ENCODE measurements at places on chromosomes 7 and 10.

DNA sequence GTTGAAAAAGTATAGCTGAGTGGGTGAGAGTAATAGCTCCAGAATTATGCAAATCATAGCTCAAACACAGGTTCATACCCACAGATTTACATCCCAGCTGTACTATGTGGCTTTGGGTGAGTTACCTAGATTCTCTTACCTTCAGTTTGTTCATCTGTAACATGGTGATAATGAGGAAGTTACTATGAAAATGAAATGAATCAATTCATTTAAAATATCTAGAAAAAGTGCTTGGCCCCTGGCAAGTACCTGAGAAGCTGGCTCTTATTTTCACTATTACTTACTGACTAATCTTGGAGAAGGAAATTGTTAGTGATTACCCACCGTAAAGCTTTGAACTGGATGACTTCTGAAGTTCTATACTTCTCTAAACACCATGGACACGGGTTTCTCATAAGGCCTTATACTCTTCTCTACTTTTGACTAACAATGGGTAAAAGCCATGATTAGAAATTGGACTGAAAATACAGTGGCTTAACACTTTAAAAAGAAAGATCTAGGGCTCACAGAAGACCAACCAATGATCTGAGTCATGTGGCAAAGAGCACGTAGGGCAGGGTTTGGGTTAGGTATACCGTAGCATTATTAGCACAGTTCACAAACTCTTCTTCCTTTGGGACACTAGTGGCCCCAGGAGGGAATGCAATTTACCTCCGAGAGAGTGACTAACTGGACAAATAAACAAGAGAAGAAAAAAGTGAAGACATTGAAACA is 149.2 kb downstream of the PLPP4 start:
- DNase-seq = no peak

DNA sequence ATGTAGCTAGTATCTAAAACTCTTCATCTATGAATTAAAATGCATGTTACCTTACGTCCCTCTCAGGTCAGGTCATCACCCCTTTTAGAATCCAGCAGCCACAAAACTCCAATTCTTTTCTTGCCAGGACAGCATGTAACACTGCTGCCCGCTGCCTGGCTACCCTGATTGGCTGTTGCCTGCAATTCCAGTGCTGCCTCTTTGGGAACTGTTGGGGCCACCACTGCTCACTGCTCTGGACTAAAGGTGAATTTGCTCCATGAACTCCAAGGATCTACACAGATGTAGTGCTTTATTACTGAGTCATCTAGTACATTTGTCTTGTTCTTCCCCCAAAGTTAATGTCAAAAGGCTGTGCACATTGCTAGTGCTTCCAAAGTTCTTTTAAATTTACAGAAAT is 40.4 kb downstream of the SCIN start:
- no peak for DNase-seq

DNA sequence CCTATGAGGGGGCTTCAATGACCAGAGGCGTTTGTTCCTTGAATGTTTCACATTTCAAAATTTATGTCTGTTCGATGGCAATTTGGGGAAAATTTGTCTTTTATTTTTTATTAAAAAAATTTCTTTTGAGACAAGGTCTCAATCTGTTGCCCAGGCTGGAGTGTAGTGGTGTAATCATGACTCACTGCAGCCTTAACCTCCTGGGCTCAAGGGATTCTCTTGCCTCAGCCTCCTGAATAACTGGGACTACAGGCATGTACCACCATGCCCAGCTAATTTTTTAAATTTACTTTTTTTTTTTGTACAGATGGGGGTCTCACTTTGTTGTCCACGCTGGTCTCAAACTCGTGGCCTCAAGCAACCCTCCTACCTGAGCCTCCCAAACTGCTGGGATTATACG is 39.7 kb downstream of the OTUD1 start:
- no peak for DNase-seq

GRCh38 chr7:6654842-6655610 is 17.9 kb downstream of the ZNF316 start:
- DNase-seq = no peak

GRCh38 chr10:30792025-30792424 is 162.5 kb upstream of the LYZL2 start:
- no peak for DNase-seq

- no peak for DNase-seq
These were observed 130.4 kb downstream of the PFKFB3 start for GRCh38 chr10:6333086-6333485.

DNA sequence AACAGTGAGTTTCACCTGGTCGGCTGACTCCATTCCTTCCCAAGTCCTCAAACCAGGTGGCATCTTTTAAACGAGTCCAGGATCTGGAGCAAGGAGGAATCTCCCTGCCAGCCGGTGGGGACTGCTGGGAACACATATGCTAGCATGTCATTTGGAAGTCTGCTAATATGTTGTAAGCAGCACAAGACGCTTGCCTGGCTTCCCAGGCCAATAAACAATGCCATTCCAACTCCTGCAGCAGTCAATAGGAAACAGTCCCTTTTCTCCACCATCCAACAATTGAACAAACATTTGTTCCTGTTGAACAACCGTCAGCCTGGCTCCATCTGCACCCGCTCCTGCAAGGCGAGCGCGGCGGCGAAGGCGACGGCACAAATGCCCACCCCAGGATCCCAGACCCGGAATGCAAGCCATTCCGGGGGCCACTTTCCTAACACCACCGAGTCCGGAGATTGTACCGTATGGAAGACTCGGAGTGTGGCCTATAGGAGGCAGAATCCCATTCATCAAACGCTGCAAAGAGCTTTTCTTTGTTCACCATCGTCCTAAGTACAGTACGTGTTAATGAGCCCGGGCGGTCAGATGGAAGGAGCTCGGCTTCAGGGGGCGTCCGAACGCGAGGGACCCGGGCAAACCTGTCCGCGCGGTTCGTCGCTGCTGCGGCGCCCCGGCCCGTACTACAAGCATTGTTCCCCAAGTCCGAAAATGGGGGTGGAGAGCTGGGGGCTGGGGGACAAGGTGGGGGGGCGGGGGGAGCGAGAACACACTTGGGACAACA is 1.6 kb downstream of the FAM53B start:
- DNase-seq = no peak

- DNase-seq = no peak
These were observed 47.2 kb downstream of the ANKIB1 start for GRCh38 chr7:92292981-92293380.

GRCh38 chr10:98916526-98917125 is 319.0 kb downstream of the HPSE2 start:
- DNase-seq = no peak

DNA sequence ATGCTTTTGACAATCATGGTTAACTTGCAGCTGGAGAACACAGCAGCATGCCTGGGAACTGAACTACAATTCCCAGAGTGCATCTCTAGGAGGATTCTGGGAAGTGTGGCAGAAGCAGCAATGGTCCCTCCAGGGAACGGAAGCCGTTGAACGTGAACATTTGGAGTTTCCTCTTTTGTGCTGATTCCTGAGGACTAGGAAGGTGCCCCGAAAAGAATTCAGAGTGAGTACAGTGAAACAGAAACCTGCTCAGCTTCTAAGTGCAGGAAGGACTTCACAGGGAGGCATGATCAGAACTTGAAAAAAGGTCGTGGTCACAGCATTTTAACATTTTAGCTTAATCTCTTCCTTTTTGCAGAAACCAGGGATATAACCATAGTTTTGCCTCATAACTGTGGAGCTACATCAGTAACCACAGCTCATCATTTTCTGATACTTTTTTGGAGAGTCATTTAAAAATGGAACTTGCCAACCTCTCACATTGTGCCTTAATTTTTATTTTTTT is at the start of gene NUDT13:
Gene NUDT13 (plus strand): TSS at position 111 of the 505 bp plus-strand sequence. CDS start 3,911 bp downstream, outside the sequence.
- DNase-seq = peak; percentile 25

GRCh38 chr7:106911959-106912358 is 46.9 kb downstream of the PIK3CG start:
- DNase-seq = no peak

DNA sequence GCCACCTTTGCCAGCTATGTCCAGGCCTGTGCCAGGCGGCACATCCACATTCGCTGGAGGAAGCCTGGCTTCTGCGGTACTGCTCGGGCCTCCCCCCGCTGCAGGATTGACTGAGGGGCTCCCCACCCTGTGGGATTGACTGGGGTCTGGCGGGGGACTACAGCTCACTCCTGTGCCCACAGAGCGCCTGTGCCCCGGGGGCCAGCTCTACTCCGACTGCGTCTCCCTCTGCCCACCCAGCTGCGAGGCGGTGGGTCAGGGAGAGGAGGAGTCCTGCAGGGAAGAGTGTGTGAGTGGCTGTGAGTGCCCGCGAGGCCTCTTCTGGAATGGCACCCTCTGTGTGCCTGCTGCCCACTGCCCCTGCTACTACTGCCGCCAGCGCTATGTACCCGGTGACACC is 6.7 kb upstream of the ZNF467 start:
- DNase-seq = no peak

- no peak for DNase-seq
These were observed 303.5 kb downstream of the AHR start for GRCh38 chr7:17601921-17602320.

DNA sequence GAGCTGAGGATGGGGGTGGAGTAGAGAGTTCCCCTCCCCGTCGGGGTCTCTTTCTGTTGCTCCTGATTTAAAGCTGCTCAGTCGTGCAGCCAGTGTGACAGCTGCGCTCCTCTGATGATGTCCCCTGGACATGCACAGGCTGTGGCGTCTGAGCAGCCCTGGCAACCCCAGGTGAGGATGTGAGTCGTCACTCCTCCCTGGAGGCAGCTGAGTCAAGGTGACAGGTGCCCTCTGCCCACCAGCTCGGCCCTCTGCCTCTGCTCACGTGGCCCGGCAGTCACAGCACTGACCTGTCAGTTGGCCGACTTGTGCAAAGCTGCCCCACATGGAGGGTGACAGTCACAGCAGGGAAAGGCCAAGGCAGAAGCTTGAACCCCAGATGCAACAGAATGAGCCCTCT is 33.9 kb downstream of the ANXA8 start:
- no peak for DNase-seq

DNA sequence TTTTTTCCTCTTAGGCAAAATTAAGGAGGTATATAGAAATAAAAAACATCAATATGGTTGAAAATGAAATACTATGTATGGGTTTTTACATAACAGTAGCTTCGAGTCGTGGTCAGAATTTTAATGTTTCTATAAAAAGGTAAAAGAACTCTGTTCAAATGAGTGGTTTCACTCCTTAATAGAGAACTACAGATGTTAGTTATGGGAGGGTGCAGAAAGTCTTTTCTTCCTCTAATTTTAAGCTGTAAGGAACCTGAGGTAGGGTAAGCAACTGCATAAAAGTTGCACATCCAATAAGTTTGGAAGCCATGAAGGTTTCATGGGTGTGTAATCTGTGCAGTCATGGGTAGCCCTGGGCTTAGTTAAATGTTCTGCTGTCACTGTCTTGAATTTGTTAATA is 141.3 kb downstream of the SUGCT start:
- DNase-seq = no peak

- no peak for DNase-seq
These were observed 39.2 kb upstream of the PPP1R3C start for GRCh38 chr10:91672021-91672608.

DNA sequence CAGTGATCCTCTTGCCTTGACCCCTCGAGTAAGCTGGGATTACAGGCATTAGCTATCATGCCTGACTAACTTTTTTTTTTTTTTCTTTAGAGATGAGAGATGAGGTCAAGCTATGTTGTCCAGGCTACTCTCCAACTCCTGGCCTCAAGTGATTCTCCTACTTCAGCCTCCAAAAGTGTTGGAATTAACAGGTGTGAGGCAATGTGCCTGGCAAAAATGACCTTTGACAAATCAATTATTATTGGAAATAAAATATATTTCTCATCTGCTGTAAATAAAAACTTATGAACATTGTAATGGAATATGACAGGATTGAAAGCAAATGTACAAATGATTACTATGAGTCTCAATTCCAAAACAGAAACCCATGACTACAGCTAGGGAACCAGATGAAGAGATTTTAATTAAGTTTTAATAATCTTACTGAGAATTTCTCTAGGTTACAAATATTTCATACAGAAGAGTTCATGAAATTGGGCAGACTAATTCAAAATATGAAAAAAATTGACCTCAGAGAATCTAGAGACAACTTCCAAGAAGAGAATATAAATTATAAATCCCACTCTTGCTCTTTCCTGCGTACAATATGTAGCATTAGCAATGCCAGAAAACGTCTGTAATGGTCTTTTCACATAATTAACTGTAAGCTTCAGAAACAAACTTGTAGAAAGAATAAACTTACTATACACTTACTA is 414.7 kb downstream of the DGKB start:
- no peak for DNase-seq

- DNase-seq = peak; percentile 5
These were observed 12.6 kb upstream of the ARL4A start for GRCh38 chr7:12674861-12675260.

DNA sequence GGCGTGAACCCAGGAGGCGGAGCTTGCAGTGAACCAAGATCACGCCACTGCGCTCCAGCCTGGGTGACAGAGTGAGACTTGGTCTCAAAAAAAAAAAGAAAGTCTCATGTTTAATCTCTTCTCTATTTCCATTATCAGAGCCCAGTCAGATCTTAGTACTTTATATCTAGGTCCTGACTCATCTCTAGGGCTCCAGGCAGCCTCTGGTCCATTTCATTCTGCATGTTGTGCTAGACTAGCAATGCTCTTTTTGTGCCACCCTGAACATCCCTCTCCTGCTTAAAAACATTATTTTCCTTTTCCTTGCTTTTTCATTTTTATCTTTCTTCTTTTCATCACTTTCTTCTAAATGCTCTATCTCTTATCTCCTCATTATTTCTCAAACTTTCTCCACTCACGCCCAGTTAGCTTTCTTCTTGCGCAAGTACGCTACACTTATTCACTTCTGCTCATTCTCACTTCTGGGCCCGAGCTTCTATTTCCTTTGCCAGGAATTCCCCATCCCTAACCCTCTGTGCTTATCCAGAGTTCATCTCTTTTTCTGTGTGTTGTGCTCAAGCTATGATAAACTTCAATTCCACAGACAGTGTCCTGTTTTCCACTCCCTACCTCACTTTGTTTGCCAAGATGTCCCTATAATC is 63.9 kb downstream of the BTAF1 start:
- no peak for DNase-seq

- no peak for DNase-seq
These were observed 12.9 kb downstream of the GRM8 start for GRCh38 chr7:127239814-127240213.

- DNase-seq = no peak
These were observed 36.8 kb upstream of the CDC14C start for GRCh38 chr7:48887500-48887899.

GRCh38 chr10:108862676-108863350 is 1060.5 kb downstream of the XPNPEP1 start:
- DNase-seq = no peak

- DNase-seq = no peak
These were observed 988.6 kb downstream of the SORCS1 start for GRCh38 chr10:106175760-106176377.

- no peak for DNase-seq
These were observed 20.5 kb upstream of the GSDME start for GRCh38 chr7:24777806-24778205.

DNA sequence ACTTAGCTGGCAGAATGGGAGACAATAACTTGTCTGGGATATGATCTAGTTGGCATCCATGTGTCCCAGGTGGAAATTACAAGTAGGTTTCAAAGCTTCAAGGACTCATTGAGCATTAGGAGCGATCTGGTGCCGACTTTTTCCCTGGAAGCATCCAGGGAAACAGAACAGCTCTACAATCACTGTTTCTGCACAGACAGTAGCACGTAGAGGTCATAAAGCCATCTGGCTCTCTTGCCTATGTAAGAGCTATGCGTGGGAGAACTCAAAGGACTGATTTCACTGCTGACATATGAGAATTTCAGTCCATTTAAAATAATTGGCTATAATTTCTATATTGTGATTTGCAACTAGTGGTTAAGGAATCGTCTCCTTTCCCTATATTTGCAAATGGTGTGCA is 791.7 kb downstream of the REEP3 start:
- no peak for DNase-seq

- DNase-seq = no peak
These were observed 127.7 kb downstream of the JAZF1 start for GRCh38 chr7:28052933-28053332.
